ENCODE measurements at places on chromosomes 2 and 18. TPM values are rescaled to one million over a fixed set of nuclear protein-coding genes. Genes with fewer than 3 reads are reported as not detected.

GRCh38 chr2:234286956-234287355, 209.9 kb downstream of the ARL4C start:
- no peak for DNase-seq

The EVX2 gene
- total RNA-seq = not detected

DNA sequence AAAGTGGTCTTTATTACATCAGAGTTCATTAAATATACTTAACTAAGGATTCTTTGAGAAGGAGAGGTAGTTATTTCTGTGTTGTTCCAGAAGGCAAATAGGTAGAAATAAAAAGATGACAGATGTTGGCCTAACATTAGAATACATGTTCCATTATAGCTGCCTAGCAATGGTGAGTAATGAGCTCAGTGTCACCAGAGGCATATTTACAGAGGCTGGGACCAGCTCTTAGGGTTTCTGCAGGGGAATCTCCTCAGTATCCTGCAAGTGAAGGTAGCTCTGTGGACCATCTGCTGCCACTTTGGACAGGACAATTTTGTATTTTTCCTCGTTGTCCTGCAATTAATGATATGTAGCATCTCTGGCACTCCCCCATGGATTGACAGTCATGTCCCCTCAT, 416.0 kb downstream of the THSD7B start:
- no peak for DNase-seq

The AFF3 gene
- total RNA-seq = 6.8 TPM

DNA sequence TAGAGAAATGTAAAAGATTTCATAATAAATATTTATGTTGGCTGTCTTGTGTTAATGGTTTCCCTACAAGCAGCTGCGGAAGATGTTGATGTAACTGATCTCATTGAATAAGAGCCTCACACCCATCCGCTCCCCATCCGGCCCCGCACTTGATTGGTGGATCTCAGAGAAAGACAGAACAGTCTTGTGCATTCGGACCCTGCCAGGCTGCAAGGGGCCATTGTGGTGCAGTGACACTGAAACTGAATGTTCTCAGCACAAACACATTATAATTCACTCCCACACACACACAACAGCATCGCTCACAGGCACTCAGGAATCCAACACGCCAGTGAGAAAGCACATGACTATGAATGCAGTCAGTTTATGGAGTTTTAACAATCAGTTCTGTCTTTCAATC, 47.8 kb downstream of the PRELID3A start:
- DNase-seq = no peak

DNA sequence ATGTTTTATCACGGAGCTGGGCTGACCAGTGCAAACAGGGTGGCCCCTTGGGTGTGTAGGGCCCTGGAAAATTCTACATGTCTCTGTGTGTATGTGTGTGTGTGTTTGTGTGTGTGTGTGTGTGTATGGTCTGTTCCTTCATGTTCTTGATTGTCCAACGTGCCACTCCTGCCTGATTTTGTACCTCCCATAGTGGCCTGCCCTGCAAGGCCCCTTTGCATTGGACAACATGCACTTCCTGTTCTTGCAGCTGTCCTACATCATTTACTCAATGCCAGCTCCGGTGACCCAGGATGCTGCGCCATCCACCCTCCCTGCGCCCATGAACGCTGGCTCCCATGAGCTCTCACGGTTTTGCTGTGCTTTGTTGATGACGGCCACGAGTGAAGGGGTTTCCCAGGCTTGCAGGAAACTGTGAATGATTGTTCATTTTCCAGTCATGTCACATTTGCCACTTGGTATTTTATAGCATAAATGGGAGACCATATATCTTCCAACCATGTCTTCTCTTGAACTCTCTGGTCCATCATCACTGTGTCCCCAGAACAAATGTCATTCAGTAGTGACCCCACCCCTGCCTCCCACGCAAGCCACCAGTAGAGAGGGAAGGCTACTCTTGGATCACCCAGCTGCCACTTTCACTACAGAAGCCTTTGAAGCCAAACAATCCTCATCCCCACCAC, 69.7 kb upstream of the NCK2 start:
- DNase-seq = no peak

DNA sequence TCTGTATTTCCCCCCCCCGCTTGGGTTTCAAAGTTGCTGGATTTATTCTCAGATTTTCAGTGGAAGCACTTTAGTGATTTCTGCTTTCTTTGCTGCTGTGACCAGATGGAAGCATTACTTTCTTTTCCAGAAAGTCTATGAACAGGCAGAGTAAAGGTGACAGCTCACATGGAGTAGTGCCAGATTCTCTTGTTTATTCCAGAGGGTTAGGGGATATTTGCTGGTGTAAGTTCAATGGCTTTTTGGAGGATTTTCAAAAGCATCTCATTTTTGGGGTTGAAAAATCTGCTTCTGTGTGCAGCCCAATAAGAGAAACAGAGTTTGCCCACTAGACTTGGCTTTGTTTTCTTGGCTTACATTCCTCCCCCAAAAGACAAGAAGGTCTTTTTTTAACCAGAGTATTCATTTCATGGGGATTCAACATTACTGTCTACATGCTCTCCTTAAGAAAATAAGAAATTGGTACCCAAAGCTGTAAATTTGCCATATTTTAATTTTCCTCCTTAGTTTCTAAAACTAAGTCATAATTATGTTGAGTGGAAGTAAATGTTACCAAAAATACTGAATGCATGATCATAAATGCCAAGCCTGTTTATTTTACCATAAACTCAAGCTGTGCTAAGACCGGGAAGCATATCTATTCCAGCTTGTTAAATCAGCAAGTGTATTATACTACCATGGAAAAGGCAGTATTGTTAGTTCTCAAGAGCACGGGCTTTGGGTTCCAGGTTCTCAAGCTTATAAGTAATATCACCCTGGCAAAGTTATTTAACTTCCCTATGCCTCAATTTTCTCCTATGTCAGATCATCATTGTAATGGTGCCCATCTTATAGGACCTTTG, 557.2 kb downstream of the CPS1 start:
- DNase-seq = no peak

- no peak for DNase-seq
Measured at GRCh38 chr2:128797533-128797932, 478.9 kb upstream of the HS6ST1 start.

DNA sequence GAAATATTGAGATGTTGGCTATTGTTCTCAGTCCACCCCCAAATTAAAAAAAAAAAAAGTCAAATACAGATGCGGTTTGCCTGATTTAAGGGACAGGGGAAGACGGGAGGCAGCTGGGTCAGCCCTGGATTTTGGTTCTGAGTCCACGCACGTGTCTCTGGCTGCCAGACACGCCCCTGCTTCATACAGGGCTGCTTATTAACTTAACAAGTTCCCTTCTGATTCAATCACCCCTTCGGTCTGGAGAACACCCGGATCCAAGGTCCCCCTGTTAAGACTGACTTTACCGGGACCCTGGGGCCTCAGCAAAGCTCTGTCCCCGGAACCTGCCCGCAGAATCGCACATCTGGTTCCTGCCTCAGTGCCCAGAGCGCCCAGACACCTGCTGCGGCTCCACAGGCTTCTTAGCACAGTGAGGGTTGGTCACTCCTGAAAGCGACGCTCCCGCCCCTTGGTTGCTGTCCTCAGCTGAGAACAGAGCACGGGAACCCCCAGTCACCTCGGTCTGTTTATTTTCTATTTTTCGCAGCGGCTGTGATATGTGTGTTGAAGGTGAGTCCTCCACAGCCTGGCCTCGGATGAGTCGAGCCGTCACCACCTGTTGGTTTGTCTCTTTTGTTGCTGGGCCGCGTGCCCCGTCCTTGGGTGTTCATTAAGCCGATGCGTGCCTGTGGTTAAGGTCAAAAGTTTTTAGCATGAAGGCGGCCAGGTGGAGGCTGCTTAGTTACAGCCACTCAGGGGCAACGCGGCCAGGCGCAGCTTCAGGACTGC, 57.2 kb downstream of the RTP5 start:
- DNase-seq = no peak

The DLX2 gene
- total RNA-seq = not detected

The ARHGAP28 gene
- total RNA-seq = 1.1 TPM

GRCh38 chr2:188576651-188577050, 285.0 kb downstream of the GULP1 start:
- no peak for DNase-seq

DNA sequence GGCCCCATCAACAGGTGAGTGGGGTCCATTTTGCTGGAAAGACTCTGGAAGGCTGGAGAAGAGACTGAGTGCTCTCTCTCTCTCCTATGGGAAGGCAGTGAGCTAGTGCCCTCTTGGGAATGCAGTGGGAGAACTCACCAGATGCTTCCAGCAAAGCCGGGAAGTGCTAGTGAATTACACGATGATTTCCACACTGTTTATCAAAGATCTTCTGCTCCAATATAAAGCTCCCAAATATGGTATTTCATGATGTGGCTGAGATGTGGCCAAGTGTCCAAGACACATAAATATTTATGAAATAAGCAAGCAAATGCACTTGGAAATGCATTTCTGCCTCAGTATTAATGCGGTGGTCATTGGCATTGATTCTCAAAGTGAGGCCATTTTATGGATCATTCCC, 135.9 kb downstream of the VAPA start:
- DNase-seq = no peak

DNA sequence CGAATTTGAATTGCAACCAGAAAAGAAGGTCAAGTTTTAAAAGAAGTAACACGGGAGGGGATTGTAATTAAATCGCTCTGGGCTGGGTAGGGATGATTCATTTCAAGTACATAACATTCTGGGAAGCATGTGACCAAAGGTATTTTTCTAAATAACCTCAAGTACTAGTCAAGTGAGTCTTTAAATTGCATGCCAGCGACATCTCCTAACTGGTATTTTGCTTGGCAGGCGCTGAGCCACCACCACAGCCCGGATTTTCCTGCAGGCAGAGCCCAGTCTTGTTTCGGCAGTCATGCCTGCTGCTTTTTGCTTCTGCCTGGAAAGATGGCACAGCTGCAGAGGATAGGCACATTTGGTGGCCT, 33.7 kb upstream of the NPAS2 start:
- no peak for DNase-seq

- no peak for DNase-seq
Measured at GRCh38 chr2:143649226-143649740, 520.1 kb downstream of the ARHGAP15 start.

- no peak for DNase-seq
Measured at GRCh38 chr2:174383796-174384195, 11.7 kb upstream of the SCRN3 start.

The CYP27A1 gene
- total RNA-seq = 12.5 TPM

GRCh38 chr2:95316466-95317122, 19.4 kb downstream of the KCNIP3 start:
- peak; percentile 25 for DNase-seq

DNA sequence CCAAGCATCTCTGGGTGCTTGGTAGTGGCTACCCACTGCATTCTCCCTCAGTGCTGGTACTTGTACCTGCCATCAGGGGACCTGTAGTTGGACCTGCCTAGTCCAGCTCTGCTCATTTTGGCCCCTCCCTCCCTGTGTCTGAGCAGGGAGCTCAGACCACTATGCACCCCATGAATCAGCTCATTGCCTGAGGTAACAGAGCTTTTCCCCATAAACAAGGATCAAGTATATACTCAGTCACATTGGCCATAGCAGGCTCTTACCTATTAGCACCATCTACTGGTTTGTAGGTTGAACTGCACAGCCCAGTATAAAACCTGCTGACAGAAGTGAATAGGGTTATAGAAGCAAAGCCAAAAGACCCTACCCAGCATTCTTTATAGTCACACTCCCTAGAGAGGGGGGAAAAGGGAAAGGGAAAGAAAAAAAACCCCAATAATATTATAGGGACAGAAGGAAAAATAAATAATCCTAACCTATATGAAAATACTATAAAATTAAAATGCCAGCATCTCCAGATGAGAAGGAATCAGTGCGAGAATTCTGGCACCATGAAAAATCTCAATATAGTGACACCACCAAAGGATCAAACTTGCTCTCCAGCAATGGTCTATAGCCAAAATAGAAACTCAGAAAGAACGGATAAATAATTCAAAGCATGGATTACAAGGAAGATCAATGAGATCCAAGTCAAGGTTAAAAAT, 6.9 kb upstream of the FLACC1 start:
- no peak for DNase-seq

The TMEM37 gene
- total RNA-seq = 4.5 TPM

DNA sequence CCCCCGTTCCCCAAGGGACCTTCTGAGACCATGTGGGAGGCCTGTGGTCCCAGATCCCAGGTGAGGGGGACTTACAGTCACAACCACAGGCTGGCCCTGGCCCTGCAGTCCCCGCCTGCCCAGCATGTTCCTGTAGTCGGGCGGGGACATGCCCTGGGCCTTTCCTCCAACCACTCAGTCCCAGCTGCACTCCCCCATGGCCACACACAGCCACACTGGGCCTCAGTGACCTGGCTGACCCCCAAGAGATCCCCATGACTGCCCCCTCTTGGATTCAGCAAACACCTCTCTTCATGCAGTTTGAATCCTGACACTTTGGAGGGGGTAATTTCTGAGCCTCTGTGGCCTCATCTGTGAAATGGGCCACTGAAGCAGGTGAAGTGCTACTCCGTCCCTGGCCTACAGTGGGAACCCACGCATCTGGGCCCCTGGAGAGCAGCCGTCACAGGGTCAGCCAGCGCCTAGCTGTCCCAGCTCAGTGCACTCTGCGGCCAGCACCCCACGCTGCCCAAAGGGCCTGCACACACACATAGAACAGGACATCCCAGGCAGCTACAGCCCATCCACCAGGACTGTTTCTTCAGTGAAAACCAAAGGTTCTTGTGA, 12.7 kb upstream of the ARHGEF4 start:
- DNase-seq = no peak

GRCh38 chr2:60538101-60538500, 15.4 kb downstream of the BCL11A start:
- DNase-seq = no peak

The SLC14A1 gene
- 24.9 TPM for total RNA-seq

Data from Right ventricle myocardium inferior (tissue), 1 donor.